ENCODE measurements at places on chromosomes 13 and 19.

- no peak for DNase-seq
Observed at GRCh38 chr19:18392926-18393325, 4.5 kb downstream of the LRRC25 start.

GRCh38 chr19:3606174-3606689, 443 bp downstream of the TBXA2R start:
- DNase-seq = no peak

GRCh38 chr13:47955836-47956235, 45.2 kb downstream of the SUCLA2 start:
- DNase-seq = no peak

DNA sequence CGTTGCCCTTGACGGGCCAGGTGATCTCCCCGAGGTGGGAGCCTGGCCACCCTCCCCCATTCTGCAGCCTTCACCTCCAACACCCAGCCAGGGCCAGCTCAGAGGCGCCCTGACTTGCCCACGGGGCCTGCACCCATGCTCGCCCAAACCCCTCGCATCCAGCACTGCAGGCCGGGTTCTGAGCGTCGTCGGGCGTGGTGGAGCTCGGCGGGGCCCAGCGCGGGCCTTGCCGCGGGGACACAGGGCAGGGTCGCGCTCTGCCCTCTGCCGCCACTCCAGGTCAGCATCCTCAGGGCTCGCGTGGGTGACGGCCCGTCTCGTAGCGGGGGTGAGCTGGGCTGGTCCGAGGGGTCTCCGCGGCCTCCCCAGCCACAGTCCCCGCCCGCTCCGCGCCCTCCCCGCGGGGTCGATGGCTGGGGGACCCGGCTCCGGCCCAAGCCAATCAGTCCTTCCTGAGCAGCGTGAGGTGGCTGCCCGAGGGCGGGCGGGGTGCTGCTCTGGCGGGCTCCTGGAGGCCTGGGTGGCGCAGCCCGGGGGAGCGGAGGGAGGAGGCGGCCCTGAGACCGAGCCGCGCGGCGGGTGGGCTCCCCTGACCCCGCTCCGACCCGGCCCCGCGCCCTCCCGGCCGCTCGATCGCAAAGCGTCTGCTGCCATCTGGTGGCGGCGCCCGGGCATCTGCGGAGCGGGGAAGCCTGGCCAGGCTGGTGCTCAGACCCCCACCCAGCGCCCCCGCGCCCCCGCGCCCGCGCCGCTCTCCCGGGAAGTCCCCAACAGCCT, 61.4 kb downstream of the CCNE1 start:
- peak; percentile 26 for DNase-seq

- DNase-seq = no peak
Observed at GRCh38 chr19:46710687-46711086, 6.2 kb downstream of the PRKD2 start.

GRCh38 chr13:76552041-76552772, 334.0 kb downstream of the KCTD12 start:
- DNase-seq = no peak

- DNase-seq = no peak
Observed at GRCh38 chr13:21997726-21998125, 326.9 kb downstream of the FGF9 start.

DNA sequence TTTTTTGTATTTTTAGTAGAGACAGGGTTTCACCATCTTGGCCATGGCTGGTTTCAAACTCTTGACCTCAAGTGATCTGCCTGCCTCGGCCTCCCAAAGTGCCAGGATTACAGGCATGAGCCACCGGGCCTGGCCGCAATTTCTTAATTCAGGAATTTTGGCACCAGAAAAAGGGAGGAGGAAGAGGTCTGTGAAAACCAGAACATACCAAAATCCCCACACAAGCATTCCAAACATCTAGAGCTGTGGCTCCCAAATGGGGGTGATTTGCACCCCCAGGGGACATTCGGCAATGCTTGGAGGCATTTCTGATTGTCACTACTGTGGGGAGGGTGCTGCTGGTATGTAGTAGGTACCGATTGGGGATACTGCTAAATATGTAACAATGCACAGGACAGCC, 40.2 kb upstream of the ABCC4 start:
- DNase-seq = no peak

- no peak for DNase-seq
Observed at GRCh38 chr19:54252243-54252642, 4.8 kb downstream of the LILRB5 start.

GRCh38 chr13:75693227-75693626, 57.1 kb downstream of the LMO7 start:
- no peak for DNase-seq

Data from choroid plexus epithelial cell (primary cell).